ENCODE measurements at places on chromosomes 16 and 17.

DNA sequence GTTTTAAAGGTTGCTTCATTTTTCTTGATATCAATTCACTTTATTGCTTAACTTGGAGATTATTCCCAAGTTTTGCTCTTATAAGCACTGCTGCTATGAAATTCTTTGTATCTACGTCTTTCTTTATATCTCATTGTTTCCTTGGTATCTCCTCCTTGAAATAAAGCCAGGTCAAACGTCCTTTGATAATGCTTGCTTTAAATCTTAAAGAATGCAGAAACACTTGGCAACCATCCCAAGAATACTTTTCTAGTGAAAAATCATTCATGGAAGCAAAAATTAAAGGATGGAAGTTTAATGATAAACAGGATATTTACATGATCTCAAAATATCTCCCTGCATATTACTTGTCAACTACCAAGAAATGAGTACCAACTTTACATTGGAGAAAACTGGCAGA, 175.2 kb downstream of the CPPED1 start:
- no peak for DNase-seq

- no peak for DNase-seq
Observed at GRCh38 chr16:53744449-53744848, 40.5 kb downstream of the FTO start.

GRCh38 chr17:40019140-40019991, 4.1 kb downstream of the CSF3 start:
- DNase-seq: peak; percentile 87

- DNase-seq: peak; percentile 78
Observed at GRCh38 chr17:34254651-34255380, at the start of gene CCL2. Gene CCL2 (plus strand): TSS chr17:34255285. CDS start chr17:34255350, 65 bp downstream.

GRCh38 chr17:28584434-28584833, 7.7 kb upstream of the ALDOC start:
- no peak for DNase-seq

- no peak for DNase-seq
Observed at GRCh38 chr16:14125000-14125681, 54.0 kb downstream of the MRTFB start.

GRCh38 chr16:57147381-57148221, 38.2 kb downstream of the PSME3IP1 start:
- peak; percentile 75 for DNase-seq

GRCh38 chr17:42422958-42423712, at the start of gene CAVIN1:
Gene CAVIN1 (minus strand): TSS chr17:42423256. CDS start chr17:42423097, 159 bp downstream.
- DNase-seq: peak; percentile 99

DNA sequence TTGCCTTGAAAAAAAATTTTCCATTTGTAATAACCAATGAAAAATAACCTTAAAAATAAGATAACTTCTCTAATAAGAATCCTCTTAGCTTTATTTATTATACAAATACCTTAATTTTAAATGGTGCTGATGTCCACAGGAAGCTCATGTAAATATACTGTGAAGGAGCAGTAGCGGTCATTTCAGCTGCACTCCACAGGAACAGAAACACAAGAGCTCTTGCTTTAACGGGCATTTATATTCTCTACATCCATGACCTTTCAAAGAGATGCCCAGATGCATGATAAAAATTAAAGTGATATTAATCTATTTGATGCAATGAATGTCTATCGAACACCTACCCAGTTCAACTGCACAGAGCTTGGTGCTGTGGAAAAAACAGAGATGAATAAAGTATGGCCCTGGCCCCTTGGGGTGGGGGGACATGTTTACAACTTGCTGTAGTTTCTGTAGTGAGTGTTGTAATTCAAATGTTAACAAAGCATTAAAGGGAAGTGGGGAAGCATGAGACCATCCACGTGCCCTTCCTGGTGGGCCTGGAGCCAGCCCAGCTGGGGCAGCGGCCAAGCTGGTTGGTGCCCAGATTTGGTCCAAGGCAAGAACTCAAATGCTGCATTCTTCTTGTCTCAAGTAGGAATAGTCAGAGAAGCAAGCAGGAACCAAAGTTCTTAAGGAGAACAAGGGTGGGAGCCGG, 47.9 kb downstream of the IQCK start:
- DNase-seq: no peak

DNA sequence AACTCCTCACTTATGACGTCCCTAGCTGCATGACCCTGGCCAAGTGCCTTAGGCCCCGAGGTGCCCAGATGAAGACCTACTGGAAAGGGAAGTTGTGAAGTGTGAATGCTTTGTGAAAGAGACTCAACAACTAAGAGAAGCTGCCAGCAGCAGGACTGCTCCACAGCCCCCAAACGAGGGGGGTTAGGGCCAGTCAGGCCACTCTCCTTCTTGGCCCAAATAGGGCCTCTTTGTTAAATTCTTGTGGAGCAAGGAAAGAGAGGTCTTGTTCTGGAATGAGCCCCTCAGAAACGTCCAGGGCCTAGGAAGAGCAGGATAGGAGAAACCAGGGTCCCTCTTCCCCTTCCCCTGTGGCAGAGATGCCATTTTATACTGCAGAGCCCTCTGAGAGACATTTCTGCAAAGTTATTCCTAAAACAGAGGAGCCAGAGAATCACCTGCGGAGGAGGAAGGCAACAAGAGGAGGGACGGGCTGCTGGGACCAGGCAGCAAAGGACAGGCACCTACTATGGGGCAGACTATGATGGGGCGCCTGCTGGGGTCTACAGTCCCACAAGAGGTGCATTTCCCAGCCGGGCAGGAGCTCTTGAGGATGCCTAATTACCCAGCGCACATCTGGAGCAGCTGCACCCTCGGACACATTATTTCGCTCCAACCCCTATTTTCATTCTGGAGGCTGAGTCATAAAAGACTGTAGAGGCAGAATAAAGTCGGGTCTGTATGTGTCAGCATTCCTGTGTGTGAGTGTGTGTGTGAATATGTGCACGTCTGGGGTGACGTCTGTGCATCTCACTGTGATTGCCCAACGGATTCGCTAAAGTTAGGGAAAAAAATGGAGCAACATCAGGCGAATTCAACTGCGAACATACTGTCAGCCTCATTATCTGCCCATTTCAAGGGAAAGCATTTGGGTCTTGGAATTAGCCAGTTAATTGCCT, 11.4 kb upstream of the HOXB9 start:
- DNase-seq: peak; percentile 97

GRCh38 chr16:75305364-75306098, 54.1 kb upstream of the BCAR1 start:
- DNase-seq: peak; percentile 100

Data from GM23248 (cell line).